ENCODE measurements at places on chromosomes 3 and 15.

DNA sequence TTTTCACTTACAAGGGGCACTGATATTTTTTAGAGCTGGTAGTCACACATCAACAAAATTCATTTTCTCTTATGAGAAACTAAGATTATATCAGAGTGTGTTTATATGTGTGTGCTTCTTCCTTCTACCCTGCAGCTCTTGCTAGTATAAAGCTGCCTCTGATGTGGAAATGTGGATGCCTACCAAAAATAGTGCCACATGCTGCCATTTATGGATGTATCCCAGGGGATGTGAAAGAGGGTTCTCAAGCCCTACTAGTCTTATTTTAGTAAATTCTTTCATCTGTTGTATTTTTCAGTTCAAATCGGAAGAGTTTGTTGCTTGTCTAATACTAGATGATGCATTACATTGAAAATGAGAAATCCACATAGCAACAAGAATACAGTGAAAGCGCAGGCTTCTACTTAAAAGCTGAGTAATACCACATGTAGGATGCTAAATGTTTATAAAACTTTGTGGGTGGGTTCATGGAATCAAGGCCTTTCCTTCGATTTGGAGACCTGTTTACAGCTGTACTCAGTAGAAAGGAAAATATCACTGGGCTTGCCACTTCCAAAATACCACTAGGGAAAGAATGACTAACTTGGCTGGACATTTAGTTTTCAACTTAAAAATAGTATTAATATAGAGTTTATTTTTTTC, 399.2 kb downstream of the EPHA3 start:
- no peak for DNase-seq

DNA sequence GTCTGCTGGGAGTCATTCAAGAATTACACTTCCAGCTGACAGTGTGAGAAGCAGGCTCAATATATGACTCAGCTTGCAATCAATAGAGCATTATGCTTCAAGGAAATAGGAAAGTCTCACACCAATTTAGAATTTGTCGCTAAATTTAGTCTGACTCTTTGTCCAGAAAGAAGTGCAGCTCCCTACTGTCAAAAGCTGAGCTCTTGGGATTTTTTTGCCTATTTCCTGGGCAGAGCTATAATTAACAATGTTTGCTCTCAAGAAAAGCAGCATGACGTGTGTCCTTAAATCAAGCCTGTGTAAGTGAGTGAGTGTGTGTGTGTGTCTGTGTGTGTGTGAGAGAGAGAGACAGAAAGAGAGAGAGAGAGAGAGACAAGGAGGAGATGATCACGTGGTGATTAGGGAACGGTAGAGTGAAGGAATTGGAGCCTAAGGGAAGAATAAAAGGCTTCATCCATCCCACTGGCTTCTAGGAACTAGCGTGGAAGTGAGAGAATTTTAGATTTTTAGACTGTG, 16.4 kb upstream of the SLC35G2 start:
- DNase-seq: no peak

DNA sequence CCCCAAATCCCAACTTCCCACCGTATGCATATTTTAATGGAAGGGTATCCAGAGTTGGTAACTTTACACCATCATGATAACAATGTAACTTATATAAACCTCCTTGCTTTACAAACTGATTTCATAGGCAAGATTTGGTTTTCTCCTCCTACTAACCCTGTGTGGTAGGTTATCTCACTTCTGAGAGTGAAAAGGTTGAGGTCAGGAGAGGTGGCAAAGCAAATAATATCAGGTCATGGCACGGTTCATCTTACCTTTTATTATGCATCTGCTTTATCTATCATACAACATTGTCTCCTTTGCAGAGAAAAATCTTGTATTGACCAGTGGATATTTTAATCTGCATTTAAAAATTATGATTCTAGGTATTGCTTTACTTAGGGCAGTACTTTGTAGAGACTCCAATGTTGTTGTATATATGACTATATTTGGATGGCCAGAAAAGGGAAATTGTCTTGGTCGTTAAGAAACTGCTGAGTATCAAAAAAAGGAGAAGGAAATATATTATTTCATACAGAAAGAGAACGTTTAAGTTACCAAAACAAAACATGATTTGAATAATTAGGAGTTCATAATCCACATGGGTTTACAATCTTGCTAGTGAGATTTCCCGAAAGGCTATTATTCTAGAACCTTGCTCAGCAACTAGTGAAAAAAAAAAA, 30.4 kb downstream of the NFKBIZ start:
- DNase-seq: no peak

- no peak for DNase-seq
Observed at GRCh38 chr3:15300323-15301078, 31.9 kb downstream of the SH3BP5 start.

DNA sequence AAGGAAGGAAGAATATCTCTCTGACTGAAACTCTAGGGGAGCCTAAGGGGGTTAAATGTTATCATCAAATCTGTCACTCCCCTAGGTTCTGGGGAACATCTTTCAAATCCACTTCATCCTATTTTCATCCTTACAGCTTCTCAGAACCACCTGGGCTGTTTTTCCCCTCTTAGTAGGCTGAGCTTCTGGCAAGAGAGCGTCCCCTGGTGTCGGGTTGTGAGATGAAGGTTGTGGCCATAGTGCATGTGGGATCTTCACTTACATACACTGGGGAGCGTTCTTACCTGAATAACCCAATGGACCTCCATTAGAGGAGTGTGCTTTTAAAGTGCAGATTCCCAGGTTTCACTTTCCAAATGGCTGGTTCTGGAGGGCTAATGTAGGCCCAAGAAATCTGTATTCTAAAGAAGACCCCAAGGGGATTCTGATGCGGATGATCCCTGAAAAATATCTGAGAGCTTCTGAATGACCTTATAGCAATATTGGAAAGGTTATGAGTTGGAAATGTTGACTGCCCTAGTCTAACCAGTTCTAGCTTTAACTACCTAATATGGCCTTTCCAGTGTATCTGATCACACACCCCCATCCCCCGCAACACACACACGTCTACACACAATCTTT, 663.7 kb downstream of the AGBL1 start:
- peak; percentile 82 for DNase-seq

- no peak for DNase-seq
Observed at GRCh38 chr3:191414732-191415131, 46.2 kb upstream of the PYDC2 start.

GRCh38 chr15:49064281-49064653, 18.0 kb upstream of the SECISBP2L start:
- DNase-seq: no peak

DNA sequence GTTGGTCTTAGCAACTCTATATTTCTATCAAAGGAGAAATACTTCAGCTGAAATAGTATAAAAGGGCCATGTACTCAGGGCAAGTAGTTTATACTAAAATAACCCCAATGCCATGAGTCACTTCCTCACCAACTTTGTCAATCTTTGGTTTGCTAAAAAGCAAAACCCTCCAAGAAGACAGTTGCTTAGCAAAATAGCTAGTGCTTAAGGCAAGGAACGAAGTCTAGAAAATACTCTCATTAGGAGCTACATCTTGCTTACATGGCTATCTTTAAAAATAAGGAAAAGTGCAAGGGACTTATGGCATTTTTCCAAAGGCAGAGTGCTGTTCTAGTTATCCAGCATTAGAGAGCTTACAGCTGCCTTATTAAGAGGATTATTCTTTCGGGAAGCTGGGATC, 28.4 kb downstream of the P3H2 start:
- no peak for DNase-seq

DNA sequence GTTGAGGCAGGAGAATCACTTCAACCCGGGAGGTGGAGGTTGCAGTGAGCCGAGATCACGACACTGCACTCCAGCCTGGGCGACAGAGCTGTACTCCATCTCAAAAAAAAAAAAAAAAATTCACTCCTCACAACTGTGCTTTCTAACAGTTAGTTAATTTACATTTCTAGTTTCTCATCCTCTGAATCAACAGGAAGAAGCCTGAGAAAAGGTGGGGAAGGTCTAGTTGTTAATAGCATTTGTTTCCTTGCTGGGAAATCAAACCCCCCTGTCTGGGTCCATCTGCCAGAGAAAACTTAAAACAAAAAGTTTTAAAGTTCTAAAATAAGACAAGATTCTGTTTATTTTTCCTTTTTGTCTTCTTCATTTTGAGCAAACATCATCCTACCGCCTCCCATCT, 62.3 kb downstream of the TMEM39A start:
- DNase-seq: no peak

DNA sequence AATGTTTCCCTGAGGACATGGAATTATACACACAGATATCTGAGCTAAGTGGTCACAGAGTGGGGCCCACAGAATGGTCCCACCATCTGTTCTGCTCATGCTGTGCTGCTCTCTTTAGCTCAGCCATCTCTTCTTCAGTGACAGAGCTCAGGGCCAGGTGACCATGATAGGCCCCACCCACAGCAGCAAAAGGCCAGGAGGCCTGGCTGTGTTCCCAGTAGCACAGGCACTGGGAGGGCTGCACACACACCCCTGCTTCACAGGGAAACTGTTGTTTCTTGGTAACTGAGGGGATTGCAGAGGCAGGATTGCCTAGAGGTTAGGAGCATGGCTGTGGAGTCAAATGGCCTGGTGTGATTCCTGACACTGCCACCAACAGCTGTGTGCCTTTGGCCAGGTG, 4.8 kb upstream of the FBXW12 start:
- DNase-seq: no peak

DNA sequence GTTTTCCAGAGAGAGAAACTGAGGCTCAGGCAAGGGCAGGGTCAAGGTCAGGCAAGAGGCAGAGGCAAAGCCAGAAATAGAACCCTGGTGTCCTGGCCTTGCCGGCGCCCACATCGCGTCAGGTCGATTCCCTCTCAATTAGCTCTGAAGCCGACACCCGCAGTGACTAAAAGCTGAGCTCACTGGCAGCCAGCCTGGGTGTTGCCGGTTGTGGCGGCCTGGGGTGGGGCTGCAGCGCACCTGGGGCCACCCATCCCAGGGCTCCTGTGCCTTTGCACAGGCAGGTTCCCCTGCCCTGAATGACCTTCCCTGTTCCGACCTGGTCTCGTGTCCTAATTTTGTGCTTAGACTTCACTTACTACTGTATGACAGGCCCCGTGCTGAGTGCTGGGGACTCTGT, 6.2 kb downstream of the SEMA3F start:
- no peak for DNase-seq

- peak; percentile 65 for DNase-seq
Observed at GRCh38 chr3:109806929-109807328, 469.6 kb upstream of the DPPA4 start.

DNA sequence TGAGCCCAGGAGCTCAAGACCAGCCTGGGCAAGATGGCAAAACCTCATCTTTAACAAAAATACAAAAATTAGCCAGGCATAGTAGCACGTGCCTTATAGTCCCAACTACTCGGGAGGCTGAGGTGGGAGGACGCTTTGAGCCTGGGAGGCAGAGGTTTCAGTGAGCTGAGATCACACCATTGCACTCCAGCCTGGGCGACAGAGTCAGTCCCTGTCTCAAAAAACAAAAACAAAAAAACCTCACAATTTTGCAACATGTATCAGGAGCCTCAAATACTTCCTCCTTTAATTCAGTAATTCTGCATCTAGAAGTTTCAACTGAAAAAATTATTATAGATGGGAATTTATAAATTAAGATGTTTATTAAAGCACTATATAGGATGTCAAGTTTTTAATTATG, 1.1 kb downstream of the MRPL47 start:
- no peak for DNase-seq

GRCh38 chr15:91186904-91187656, 87.0 kb downstream of the SV2B start:
- DNase-seq: no peak

- DNase-seq: no peak
Observed at GRCh38 chr3:61975199-61975598, 398.2 kb downstream of the FEZF2 start.

All from activated effector memory CD4-positive, alpha-beta T cell treated with anti-CD3 and anti-CD28 coated beads, Interleukin-2, amount 50 U/mL, for 16 hours (primary cell).